Ovary (tissue), 10 donors: ENCODE measurements at places on chromosomes 2 and 18. TPM values are rescaled to one million over a fixed set of nuclear protein-coding genes. Genes with fewer than 3 reads are reported as not detected.

- H3K4me1 ChIP-seq = no peaks in the 10 kb centered on the region
- no peak for DNase-seq
- no peak overlapping the region for H3K4me3 ChIP-seq
- no peaks in the 10 kb centered on the region for H3K36me3 ChIP-seq
- no peaks in the 10 kb centered on the region for H3K27me3 ChIP-seq
- no peak overlapping the region for H3K27ac ChIP-seq
Observed at GRCh38 chr18:26003356-26003755, 87.1 kb downstream of the SS18 start.

- H3K36me3 ChIP-seq = no peaks in the 10 kb centered on the region
- H3K27me3 ChIP-seq = no peaks in the 10 kb centered on the region
- DNase-seq = no peak
- H3K27ac ChIP-seq = no peak overlapping the region
Observed at GRCh38 chr18:54739476-54739875, 88.8 kb upstream of the RAB27B start.

DNA sequence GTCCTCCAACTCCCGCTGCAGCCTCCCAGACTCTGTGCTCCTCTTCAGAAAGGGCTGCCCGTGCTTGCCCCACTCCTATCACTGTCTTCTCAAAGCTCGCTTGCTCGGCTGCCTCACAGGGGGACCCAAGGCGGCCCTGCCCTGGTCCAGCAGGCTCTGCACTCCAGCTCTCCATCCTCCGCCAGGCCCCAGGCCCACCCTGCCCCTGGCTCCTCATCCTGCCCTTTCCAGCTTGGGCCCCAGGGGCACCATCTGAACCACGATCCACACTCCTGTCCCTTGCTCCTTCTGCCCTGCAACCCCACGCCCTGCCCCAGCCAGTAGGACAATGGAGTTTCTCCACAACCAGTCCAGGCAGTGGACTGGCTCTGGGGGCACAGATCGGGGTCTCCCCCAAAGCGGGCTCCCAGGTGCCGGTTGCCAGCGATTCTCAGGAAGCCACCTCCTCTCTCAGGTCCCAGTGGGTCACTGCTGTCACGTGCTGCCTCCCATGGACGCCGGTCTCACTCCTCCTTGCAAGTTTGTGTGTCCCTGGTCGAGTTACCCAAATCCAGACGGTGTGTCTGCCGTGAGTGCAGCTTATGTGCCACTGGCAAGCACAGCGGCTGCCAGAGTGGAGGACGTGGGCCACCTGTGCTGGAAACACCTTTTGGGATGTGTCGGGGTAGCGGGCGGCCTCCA lies 238.5 kb downstream of the HDAC4 start:
- H3K4me3 ChIP-seq = no peak overlapping the region
- no peaks in the 10 kb centered on the region for H3K27me3 ChIP-seq
- H3K4me1 ChIP-seq = no peaks in the 10 kb centered on the region
- H3K27ac ChIP-seq = no peak overlapping the region
- no peak for DNase-seq
- H3K36me3 ChIP-seq = no peaks in the 10 kb centered on the region

GRCh38 chr2:193542762-193543161 lies 1348.0 kb upstream of the TMEFF2 start:
- no peak overlapping the region for H3K27ac ChIP-seq
- H3K4me1 ChIP-seq = no peaks in the 10 kb centered on the region
- H3K27me3 ChIP-seq = no peaks in the 10 kb centered on the region
- H3K4me3 ChIP-seq = no peak overlapping the region

GRCh38 chr2:229301237-229301636 lies 30.1 kb upstream of the PID1 start:
- H3K27me3 ChIP-seq = no peaks in the 10 kb centered on the region
- no peaks in the 10 kb centered on the region for H3K36me3 ChIP-seq
- DNase-seq = no peak
- no peak overlapping the region for H3K27ac ChIP-seq

DNA sequence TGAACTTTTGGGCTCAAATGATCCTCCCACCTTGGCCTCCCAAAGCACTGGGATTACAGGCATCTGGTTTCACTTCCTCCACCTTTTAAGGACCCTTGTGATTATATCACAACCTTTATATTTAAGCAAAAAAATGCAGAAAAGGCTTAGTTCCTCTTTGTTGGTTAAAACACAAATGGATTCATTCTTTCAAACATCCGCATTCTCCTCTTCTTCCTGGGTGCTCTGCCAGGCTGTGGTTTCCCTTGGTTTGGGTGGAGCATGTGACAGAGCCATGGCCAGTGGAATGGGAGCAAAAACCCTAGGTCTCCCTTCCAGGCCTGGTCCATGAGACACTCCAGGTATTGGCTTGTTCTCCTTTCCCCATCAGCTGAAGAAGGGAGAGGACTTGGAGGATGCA lies 9.9 kb upstream of the SLC66A3 start:
- H3K27me3 ChIP-seq = no peaks in the 10 kb centered on the region
- DNase-seq = no peak
- no peak overlapping the region for H3K4me3 ChIP-seq

DNA sequence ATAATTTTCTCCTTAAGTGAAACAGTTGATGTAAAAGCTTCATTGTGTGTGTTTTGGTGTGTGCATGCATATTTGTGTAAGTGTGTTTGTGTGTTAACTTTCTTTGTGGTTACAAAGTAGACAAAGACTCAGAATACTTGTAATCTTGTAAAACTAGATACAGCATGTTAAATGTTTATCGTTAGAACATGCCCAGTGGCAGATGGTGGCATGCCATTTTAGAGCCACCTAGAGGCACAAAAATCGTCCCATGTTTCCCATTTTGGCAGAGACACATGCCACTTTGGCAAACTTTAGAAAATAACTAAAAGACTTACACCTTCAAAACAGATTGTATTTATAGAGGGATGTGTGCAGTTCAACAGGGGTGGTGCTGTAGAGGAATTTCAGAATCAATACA lies 224.1 kb downstream of the LRP1B start:
- H3K4me1 ChIP-seq = no peaks in the 10 kb centered on the region
- DNase-seq = no peak
- no peaks in the 10 kb centered on the region for H3K36me3 ChIP-seq

NFU1 gene
- 48.1 TPM for total RNA-seq

GRCh38 chr2:231199219-231199618 lies 788 bp downstream of the ARMC9 start:
- no peaks in the 10 kb centered on the region for H3K36me3 ChIP-seq
- H3K27me3 ChIP-seq = no peaks in the 10 kb centered on the region
- peaks cover 2% of the 10 kb centered on the region for H3K4me1 ChIP-seq
- no peak overlapping the region for H3K27ac ChIP-seq
- H3K4me3 ChIP-seq = peak overlapping the region; percentile 77
- DNase-seq = no peak

GRCh38 chr18:7579918-7580542 lies 12.9 kb downstream of the PTPRM start:
- H3K27ac ChIP-seq = no peak overlapping the region
- no peaks in the 10 kb centered on the region for H3K36me3 ChIP-seq
- DNase-seq = no peak
- H3K4me1 ChIP-seq = peaks cover 4% of the 10 kb centered on the region

DSG3 gene
- 0.05 TPM for total RNA-seq

DNA sequence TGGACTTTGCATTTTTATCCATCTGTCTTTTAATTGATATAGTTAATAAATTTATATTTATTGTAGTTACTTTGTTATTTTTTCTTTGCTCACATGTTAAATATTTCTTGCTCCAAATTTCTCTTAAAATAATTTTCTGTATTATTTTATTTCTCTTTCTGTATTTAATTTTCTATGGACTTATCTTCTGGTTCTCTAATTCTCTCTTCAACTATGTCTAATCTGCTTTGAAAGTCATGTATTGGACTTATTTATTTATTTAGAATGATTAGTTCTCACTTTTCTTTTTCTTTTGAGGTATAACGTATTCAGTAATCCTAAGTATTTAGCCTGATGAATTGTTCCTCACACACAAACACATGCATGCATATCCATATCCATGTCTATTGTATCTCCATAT lies 53.1 kb downstream of the ASB1 start:
- no peaks in the 10 kb centered on the region for H3K4me1 ChIP-seq
- H3K27ac ChIP-seq = no peak overlapping the region
- H3K36me3 ChIP-seq = no peaks in the 10 kb centered on the region

DNA sequence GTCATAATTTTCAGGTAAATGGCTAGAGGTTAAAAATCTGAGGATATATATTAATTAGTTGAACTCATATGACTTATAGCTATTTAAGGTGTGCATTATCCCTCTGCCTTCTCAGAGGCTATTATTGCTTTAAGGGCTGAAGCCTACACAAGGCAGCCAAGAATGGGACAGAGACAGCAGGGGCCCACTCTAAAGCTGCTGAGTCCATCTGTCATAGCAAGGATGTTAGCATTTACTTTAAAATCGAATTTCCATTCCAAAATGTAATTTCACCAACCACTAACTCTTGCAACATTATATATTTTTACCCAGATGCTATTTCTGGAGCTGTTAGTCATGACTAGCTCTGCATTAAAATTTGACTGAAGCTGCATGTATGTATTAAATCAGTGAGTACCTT lies 236.3 kb upstream of the FSIP2 start:
- no peaks in the 10 kb centered on the region for H3K4me1 ChIP-seq
- H3K36me3 ChIP-seq = no peaks in the 10 kb centered on the region
- DNase-seq = no peak
- H3K27ac ChIP-seq = no peak overlapping the region
- peaks cover 3% of the 10 kb centered on the region for H3K27me3 ChIP-seq
- H3K4me3 ChIP-seq = no peak overlapping the region

GYPC gene
- 103 TPM for total RNA-seq

GRCh38 chr2:11678306-11678960 lies 8.4 kb upstream of the NTSR2 start:
- peaks cover 26% of the 10 kb centered on the region for H3K4me1 ChIP-seq
- no peak overlapping the region for H3K4me3 ChIP-seq
- peak overlapping the region; percentile 50 for H3K27ac ChIP-seq

ERFE gene
- total RNA-seq = not detected

DNA sequence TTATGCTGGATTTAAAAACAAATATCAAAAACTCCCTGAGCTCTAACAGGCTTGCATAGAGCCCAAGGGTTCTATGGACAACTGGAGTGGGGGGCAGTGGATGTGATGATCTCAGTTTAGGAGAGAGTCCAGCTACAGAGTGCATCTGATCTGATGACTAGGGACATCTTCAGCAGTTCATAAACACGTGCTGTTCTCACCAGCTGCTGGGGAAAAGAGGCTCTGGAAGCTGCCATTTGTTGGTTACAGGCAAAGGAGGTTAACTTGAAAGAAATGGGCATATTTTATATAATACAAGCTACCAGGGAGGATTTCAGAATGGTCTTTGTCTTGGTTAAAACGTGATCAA lies 36.0 kb upstream of the ZNF396 start:
- no peak for DNase-seq
- no peaks in the 10 kb centered on the region for H3K4me1 ChIP-seq
- no peak overlapping the region for H3K4me3 ChIP-seq
- no peak overlapping the region for H3K27ac ChIP-seq

DNA sequence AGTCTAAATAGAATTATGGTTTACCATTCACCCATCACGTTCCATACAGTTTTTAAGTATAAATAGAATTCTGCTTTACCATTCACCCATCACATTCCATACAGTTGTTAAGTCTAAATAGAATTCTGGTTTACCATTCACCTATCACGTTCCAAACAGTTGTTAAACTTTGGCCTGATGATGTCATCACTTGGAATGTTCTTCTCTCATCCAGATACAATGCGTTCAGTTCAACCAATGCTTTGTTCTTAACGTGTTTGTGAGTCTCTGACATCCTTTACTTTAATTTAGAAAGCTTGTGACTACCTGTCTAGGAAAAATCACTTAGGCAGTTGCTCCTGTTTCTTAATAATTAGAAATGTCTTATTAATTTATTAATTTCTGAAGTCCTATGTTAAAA lies 236.3 kb upstream of the RASGRP3 start:
- no peak overlapping the region for H3K27ac ChIP-seq
- H3K4me3 ChIP-seq = no peak overlapping the region
- DNase-seq = no peak
- peaks cover 3% of the 10 kb centered on the region for H3K4me1 ChIP-seq
- no peaks in the 10 kb centered on the region for H3K36me3 ChIP-seq

- H3K4me3 ChIP-seq = no peak overlapping the region
- H3K36me3 ChIP-seq = no peaks in the 10 kb centered on the region
- no peak for DNase-seq
- H3K27ac ChIP-seq = no peak overlapping the region
- no peaks in the 10 kb centered on the region for H3K27me3 ChIP-seq
- H3K4me1 ChIP-seq = no peaks in the 10 kb centered on the region
Observed at GRCh38 chr2:203052539-203052938, 37.9 kb downstream of the NBEAL1 start.

- H3K4me1 ChIP-seq = peaks cover 6% of the 10 kb centered on the region
- peak overlapping the region; percentile 53 for H3K4me3 ChIP-seq
- H3K27ac ChIP-seq = peak overlapping the region; percentile 89
Observed at GRCh38 chr2:54457323-54458023, 1.3 kb downstream of the SPTBN1 start.

- H3K4me1 ChIP-seq = no peaks in the 10 kb centered on the region
- no peak for DNase-seq
- no peak overlapping the region for H3K27ac ChIP-seq
Observed at GRCh38 chr2:136332436-136333095, 214.6 kb upstream of the CXCR4 start.

GRCh38 chr2:53230691-53231090 lies 536.9 kb upstream of the CHAC2 start:
- no peak overlapping the region for H3K4me3 ChIP-seq
- H3K4me1 ChIP-seq = no peaks in the 10 kb centered on the region
- H3K27me3 ChIP-seq = no peaks in the 10 kb centered on the region
